DMS 273 treated with DMSO at 0.1 percent for 48 hours (cell line): ENCODE measurements at places on chromosomes 12 and 14.

DNA sequence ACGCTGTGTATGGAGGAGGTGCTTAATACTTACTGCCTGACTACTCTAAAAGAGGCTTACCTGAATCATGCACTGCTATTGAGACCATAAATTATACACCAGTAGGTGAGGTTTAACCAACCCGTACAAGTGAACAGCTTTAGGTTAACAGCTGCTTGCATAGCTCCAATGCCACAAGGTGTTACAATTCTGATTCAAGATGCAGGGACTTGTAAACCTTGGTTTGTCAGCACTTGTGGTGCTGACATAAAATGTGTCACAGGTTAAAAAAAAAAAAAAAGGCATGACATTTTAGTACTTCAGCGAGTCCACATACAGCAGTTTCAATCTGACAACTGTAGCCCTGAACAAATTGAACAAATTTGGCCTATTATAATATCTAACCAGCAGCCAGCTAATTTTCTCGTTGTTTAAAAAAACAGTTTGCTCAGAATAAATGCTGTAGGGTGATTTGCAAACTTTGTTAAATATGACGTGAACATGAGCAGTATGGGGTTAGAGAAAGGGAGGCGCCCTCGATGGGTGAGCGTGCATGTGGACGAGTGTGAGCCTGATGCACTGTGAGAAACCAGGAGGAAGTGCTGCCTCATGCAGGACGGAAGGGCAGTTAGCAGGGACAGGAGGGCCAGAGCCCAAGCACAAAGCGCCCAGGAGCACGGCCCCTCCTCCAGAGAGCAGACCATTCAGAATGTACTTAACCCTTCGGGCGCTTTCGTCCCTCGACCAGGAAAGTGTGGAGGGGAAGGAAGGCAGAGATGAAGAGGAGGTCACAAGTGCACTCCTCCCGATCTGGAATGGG, 44.7 kb downstream of the TCHP start:
- no peak for DNase-seq

DNA sequence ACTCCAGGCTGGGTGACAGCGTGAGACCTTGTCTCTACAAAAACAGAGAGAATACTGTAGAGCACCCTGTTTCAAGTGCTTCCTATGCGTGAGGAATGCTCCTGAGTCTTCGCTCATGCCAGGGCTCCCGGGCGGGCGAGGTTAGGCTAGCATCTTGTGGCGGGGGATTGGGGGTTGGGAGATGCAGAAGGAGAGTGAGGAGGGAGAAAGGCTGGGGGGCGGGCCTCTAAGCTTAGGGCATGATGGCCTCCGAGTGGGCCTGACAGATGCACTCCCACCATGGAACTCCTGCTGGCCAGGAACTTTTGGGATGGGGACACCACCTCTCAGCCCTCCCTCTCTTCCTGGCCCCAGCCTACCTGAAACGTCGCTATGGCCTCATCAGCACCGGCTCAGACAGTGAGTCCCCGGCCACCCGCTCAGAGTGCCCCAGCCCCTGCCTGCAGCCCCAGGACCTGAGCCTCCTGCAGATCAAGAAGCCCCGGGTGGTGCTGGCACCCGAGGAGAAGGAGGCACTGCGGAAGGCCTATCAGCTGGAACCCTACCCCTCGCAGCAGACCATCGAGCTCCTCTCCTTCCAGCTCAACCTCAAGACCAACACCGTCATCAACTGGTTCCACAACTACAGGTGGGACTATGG, 27.3 kb downstream of the PHETA1 start:
- no peak for DNase-seq

GRCh38 chr12:78086553-78087362, 256.1 kb downstream of the NAV3 start:
- no peak for DNase-seq

DNA sequence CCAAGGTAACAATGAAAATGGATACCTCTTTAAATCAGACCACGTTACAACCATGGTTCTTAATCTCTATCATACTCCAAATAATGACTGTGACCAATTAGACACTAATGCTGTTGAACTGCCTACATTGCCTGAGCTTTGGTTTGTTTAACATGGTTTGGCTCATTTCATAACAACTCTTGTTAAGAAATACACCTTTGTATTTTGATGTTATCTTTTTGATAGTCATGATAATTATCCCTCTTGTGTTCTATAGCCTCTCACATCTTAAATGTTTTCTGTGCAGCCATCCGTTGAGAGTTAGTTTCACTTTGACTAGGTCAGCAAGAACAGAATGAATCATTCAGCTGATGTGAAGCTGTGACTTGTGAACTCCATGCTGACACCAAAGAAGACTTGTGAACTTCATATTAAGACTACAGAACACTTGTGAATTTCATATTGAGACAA, 75.5 kb upstream of the RERGL start:
- no peak for DNase-seq

GRCh38 chr14:32345311-32345791, 16.3 kb downstream of the AKAP6 start:
- DNase-seq: no peak

- DNase-seq: no peak
Observed at GRCh38 chr12:124391340-124392261, 96.7 kb downstream of the RFLNA start.

DNA sequence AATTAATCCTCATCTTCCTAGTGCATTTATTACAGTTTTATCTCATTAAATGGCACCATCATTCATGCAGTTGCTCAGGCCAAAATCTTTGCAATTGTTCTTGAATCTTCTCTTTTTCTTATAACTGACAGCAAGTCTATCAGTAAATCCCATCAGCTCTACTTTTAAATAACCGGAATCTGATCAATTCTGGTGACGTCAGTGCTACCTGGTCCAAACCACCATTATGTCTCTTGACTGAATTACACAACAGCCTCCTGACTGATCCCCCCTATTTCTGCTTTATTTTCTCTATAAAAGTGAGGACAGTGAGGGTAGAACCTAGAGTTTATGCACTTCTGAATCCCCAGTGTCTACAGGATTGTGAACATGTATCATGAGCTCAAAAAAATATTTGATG, 787.4 kb downstream of the AACS start:
- DNase-seq: no peak

- DNase-seq: no peak
Observed at GRCh38 chr14:90553921-90554336, 157.1 kb downstream of the CALM1 start.

DNA sequence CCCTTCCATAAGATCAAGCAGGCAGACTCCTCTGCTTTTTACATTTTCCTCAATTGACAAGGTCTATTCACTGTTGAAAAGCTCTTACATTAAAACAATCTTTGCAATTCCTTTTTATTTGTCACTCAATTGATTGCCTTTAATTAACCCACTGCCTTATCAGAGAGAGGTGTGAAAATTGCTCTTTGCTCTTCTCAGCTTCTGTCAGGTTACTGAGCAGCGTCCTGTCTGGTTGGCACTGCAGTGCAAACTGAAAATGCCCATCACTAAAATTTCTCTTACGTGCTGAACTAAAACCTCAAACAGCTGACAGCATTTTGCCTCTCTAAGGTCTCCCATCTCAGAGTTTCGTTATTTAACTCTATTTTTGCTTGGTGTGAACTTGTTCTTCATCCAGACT, 504.1 kb upstream of the ATXN7L3B start:
- DNase-seq: no peak

GRCh38 chr12:125518074-125518473, 452.8 kb downstream of the AACS start:
- DNase-seq: no peak

GRCh38 chr12:79715308-79715707, 24.5 kb upstream of the PAWR start:
- no peak for DNase-seq
